ENCODE measurements at places on chromosomes 11 and 22.

DNA sequence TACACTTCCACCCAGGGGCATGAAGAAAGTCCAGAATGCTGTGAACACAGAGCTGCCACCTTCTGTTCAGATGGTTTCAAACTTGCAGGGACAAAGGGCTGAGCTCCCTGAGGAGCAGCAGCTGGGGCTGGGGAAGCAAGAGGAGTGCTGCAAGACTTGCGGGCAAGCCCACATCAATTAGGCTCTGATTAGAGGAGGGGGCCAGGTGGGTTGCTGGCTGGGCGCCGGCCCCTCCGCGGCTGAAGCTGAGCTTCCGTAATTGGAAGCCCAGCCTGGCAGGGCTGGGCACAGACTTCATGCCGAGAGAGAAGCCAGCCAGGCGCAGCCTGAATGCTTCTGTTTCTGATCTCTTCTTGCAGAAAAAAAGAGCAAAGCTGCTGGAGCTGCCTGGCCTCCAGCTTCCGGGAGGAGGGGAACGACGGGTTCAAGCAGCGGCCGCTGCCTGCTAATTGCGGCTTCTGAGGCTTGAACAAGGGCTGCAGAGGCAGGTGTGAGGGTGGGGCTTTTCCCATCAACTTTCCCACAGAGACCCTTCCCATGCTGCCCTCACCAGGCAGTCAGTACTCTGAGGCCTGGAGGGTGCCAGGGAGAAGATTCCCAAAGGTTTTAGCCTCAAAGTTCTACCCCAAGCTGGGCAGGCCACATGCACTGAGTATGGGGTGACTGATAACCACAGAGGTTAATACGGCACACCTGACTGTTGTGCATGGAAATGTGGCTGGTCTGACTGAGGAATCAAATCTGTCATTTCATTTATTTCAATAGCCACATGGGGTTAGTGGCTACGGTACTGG, 91.1 kb upstream of the LMO1 start:
- no peak for DNase-seq

DNA sequence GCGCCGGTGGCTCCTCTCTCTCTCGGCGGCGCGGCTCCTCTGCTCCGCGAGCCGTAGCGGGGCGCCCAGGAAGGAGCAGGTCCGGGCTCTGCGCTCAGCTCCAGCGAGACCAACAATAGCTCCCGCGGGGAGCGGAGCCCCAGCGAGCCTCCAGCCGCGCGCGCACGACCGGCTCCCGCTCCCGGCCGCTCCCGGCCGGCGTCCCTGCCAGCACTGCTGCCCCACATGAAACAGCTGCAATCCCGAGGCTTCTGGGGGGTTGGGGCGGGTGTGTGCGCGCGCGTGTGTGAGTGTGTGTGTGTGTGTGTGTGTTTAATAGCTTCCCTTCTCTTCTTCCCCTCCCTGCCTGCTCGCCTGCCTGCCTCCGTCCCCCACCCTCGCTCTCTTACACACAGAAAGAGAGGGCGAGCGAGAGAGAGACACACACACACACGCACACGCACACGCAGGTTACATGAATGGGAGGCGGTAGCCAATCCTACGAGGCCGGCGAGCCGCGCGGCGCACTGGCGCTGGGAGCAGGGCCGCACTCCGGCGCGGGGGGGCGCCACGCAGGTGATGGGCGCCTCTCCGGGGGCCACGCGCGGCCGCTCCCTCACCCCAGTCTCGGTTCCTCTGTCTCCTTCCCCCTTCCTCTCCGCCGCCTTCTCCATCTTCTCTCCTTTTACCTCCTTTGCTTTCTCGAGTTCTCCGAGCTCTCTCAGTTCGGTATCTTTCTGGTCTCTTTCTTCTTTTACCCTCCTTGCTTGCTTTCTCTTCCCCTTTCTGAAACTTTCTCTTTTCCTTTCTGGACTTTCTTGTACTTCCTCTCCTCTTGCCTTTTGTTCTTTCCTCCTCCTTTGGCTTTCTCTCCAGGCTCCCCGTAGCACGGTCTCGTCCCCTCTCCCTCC, at the start of gene TENM4:
Gene TENM4, minus strand, starts transcription at position 460 of the 890 bp plus-strand sequence. CDS start 371,086 bp downstream, outside the sequence.
- no peak for DNase-seq

- DNase-seq: no peak
Observed at GRCh38 chr11:113736323-113736722, 30.2 kb upstream of the TMPRSS5 start.

DNA sequence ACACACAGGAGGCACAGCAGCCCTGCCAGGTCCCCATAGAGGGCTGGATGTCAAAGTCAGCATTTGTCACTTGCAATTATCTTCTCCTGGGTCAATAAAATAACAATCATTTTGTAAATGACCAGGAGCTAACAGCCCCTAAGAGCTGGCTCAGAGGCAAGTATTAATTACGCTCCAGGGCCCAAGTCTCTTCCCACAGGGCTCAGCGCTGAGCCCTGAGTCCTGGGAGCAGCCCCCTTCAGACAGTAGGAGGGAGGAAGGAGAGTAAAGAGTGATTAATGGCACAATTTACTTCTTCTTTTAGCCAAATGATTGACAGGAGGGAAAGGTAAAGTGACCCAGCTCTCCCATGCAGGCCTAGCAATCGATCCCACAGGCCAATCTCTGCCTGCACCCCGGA, 99.0 kb upstream of the DRD2 start:
- DNase-seq: no peak

DNA sequence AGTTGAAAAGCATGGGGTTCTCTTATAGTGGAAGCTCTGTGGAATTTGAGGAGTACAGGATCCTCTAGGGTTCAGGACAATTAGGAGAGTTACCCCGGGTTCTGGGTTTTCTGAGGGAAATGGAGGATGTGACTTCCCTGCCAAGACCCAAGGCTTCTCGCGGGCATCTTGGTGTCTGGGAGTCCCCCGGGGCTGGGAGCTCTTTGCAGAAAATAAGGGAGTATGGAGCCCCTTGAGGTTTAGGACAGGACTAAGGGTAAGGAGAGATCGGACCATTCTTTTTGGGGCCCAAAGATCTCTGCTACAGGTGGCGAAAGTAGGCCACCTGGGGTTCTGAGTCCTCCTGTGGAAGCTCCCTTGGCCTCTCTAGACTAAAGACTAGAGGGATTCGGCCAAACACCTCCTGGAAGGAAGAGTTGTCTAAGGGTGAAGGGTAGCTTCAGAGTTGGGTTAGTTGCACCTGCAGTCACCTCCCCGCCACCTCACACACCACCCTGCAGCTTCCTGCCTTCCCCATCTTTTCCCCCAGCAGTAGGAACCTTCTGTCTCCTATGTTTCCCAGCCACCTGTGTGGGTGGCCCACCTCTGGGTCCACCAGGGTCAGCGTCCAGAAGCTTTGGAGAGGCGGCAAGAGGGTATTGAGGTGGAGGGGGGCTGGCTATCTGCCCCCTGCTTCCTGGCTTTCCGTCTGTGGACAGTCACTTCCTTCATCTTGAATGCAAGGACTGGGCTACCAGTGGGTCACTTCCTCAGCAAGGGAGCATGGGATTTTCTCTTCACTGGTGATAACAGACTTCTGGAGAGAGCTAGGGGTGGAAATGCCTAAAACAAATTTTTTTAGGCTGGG, 908 bp downstream of the LIMK2 start:
- DNase-seq: no peak

DNA sequence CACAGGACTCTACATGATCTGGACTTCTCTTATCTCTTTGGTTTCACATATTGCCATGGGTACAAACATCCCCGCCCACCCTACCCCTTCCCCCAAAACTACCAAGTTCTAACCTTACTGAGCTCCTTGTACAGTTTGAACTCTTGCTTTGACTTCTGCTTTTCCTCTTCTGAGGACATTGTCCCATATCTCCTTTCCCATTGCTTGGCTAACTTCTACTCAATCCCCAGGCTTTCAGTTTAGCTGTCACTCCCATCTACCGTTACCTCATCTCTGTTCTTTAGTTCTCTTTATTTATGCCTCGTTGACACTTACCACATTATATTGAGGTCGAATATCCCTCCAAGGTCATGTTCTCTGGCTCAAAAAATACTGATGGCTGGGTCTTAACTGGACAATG, 393.5 kb upstream of the CADM1 start:
- DNase-seq: no peak

DNA sequence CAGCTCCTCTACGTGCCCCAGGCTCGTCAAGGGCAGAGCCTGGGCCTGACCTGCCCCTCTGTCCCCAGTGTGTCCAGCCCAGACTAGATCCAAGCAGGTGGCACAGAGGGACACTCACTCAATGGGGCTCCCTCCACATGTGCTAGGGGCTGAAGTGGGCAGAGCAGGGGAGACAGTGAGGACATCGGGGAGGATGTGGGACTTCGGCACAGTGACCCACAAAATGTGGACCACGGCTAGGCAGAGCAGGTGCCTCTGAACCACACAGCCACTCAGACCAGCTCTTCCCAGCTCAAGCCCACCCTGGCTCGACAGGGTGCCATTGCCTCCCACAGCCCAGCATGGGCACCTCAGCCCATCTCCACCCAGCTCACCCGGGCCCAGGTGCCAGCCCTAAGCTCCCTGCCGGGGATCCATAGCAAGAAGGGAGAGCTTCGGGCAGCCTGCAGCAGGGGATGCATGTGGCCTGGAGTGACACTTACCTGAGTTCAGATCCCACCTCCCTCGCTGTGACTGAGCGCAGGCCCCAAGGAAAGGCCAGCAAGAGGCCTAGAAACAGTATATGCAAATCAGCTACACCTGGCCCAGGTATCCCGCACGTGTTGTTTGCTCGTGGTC, 46.9 kb upstream of the RTL6 start:
- no peak for DNase-seq

Data from NCI-H187 treated with DMSO at 0.1 percent for 48 hours (cell line).